ENCODE measurements at places on chromosomes 5 and 9.
A peak's percentile ranks its signal among the peaks of the same experiment; 100 is the strongest.

GRCh38 chr5:169978714-169979113 is 1.6 kb downstream of the INSYN2B start:
- no peak for DNase-seq

DNA sequence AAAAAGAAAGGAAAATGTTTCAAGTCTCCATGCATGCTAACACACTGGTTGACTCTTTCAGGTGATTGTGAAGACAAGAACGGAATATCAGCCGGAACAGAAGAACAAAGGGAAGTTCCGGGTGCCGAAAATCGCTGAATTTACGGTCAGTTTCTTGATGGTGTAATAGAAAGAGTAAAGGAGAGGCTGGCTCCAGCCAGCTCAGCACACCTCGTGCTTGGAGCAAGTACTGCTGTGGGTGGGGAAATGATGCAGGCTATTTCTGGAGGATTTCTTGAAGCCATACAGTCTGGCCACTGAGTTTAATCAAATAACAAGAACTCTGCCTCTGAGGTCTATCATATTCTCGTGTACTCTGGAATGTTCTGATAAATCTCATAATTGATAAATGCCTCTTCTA is 18.7 kb downstream of the NSG2 start:
- no peak for DNase-seq

DNA sequence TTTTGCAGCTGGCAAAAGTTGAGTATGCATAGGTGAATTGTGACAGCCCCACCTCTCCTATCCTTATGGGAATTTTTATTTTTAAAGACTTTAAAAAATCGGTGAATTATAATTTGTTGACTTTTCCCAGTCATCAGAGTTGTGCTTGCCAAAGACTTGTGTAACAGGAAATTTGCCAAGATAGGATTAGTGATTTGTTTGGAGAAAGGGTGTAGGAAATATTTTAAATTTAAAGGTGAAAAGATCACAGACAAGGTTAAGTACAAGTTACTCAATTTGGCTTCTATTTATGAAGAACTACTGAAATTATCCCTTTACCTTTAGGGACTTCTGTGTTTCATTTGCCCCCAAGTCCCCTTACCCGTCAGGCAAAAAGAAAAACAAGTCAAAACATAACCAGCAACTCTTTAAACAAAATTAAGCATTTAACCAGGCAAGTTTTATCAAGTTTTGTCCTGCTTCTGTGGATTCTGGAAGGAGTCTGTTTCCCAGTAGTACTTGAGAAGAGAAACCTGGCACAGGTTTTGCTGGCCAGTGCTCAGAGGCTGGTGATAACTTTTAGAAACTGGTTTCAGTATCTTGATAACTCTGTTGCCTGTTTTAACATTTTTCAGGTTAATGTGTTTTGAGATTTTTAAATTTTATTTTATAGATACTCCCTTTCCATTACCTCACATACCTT is 285.4 kb downstream of the MAST4 start:
- DNase-seq, result no peak

GRCh38 chr5:158553962-158554336 is 545.8 kb downstream of the EBF1 start:
- no peak for DNase-seq

GRCh38 chr5:172586125-172587060 is 54.7 kb upstream of the NEURL1B start:
- no peak for DNase-seq

DNA sequence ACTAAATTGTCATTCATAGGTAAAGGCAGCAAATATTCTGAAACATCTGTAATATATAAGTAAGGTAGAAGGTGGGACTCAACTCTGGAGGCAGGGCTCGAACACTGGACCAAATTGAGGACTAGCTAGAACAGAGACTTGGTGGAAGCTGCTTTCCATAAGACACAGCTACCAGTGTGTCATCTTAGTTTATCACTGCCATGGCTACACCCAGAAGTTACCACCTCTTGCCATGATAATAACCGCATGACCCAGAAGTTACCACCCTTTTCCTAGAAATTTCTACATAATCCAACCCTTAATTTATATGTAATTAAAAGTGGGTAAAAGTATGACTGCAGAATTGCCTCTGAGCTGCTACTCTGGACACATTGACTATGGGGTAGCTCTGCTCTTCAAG is 99.7 kb downstream of the STARD4 start:
- no peak for DNase-seq

GRCh38 chr9:136074706-136075105 is 20.4 kb downstream of the NACC2 start:
- no peak for DNase-seq

DNA sequence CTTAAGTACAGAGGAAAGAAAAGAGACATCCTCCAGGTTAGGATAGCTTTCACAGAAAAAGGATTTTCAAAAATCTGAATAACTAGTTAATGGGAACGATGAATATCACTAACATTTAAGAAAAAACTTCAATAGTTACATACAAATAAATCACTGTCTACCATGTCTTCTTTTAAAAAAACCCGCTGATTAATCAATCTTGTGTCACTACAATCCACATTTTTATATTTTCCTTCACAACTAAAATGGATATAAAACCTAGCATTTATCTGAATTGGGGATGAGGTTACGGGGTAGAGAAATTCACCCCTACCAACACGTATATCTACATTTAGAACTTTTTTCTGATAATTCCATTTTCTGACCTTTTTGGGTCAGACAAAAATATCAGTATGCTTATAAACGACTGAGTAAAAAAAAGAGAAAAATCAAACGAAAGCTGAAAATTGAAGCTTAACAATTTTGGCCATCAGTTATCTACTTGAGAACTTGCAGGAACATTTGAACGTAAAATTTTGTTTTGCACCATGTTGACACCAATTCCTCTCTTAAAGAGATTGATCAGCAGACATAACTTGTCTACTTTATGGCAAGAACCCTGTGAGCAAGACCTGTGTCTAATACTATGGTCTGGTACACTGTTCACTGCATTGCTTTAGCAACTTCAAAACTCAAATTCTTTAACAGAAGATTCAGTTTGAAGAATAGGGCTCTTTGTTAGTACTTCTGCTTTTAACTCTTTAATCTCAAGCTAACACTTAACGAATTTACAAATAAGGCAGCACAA is 4.8 kb downstream of the NR3C1 start:
- DNase-seq, result no peak

DNA sequence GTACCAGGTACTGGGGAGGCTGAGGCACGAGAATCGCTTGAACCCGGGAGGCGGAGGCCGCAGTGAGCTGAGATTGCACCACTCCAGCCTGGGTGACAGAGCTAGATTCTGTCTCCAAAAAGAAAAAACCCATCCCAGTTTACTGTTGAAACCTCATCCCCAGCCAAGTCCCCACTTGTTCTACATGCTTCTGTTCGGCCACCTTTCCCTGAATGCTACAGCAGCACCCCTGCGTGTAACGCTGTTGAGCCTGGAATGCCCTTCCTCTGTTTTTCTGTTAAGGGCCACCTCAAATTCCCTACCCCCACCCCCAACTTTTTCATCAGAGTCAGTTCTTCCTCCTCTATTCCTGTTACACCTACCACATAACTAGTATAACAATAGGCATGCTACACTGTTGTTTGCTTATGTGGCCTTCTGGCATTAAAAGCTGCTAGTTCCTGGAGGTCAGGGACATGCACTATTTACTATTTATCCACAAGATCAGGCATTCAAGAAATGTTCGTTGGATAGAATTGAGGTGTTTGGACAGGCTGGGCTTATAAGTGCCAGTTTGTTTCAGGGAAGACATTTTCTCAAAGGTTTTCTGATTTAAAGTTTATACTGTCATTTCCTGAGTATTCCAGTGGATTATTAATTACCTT is 47.1 kb upstream of the C5orf47 start:
- DNase-seq, result no peak

GRCh38 chr5:114415760-114416159 is 53.9 kb downstream of the KCNN2 start:
- no peak for DNase-seq

- DNase-seq, result no peak
Observed at GRCh38 chr9:90616806-90617205, 25.8 kb downstream of the DIRAS2 start.

- no peak for DNase-seq
Observed at GRCh38 chr5:155342956-155343355, 329.4 kb downstream of the KIF4B start.

- DNase-seq, result no peak
Observed at GRCh38 chr9:20189871-20190270, 401.0 kb upstream of the SLC24A2 start.

DNA sequence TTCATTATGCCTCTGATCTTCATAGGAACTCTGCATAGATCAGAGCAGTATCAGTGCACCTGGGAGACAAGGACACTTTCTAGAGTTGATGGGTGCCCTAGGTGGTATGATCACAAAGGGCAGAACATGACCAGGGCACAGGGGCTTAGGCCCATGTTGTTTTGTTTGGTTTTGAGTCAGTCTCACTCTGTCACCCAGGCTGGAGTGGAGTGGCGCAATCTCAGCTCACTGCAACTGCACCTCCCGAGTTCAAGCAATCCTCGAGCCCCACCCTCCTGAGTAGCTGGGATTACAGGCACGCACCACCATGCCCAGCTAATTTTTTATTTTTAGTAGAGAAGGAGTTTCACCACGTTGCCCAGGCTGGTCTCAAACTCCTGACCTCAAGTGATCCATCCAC is 17.6 kb downstream of the ALDH7A1 start:
- no peak for DNase-seq

- DNase-seq, result peak; percentile 4
Observed at GRCh38 chr5:176740131-176740701, 70.1 kb upstream of the UNC5A start.

GRCh38 chr5:88740604-88741185 is 142.3 kb downstream of the MEF2C start:
- DNase-seq, result no peak

- DNase-seq, result peak; percentile 12
Observed at GRCh38 chr5:142426129-142427014, 101.6 kb upstream of the SPRY4 start.

All from stimulated activated naive CD8-positive, alpha-beta T cell treated with anti-CD3 and anti-CD28 coated beads, Interleukin-15, amount 100 ng/mL, for 72 hours (primary cell).